ENCODE measurements at places on chromosomes 3 and 15.
A peak's percentile ranks its signal among the peaks of the same experiment; 100 is the strongest.

DNA sequence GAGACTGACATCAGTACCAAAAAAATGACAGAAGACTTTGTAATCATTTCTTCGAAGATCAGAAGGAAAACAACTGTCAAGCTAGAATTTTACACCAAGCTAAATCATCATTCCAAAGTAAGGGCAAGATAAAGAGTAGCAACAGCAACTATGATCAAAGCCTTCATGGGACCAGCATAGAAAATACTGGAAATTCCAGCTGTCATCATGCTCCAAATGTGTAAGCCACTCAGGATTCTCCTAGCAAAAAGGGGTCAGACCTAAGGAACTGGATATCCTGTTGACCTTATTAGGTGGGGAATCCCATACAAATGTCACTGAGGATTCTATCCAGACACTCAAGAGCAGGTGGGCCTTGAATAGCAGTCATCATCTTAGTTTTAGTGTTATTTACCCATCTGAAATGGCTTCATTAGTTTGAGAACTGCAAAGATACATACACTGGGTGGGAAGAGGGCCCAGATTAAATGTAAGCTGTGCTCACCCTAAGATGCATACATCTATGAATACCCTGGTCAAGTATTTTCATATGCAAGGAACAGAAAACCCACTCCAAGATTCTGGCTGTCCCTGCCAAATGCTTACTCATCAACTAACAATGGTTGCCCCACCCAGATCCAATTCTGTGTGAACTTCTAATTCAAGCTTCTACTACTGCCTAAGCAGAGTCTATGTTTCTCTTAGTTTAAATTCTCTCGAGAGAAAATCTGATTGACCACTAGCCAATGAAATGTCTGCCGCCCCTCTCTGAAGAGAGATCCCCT, 33.5 kb downstream of the CLDN18 start:
- DNase-seq: no peak

DNA sequence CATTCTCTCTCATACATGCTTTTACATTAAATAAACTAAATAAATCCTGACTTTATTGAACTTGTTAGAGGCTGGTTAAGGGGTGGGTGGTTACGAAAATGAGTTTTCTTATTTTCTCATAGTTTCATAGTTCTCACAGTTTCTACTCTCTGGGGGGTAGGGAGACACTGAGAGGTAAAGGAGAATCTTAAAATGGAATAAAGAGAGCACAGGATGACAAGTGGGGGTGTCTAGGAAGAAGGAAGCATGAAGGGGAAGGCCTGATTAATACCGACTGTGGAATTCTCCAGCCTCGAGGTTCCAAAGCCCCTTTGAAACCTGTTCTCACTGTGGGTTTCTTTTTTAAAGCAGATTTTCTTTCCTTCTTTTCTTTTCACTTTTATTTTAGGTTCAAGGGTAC, 66.4 kb upstream of the TRA2B start:
- DNase-seq: no peak

DNA sequence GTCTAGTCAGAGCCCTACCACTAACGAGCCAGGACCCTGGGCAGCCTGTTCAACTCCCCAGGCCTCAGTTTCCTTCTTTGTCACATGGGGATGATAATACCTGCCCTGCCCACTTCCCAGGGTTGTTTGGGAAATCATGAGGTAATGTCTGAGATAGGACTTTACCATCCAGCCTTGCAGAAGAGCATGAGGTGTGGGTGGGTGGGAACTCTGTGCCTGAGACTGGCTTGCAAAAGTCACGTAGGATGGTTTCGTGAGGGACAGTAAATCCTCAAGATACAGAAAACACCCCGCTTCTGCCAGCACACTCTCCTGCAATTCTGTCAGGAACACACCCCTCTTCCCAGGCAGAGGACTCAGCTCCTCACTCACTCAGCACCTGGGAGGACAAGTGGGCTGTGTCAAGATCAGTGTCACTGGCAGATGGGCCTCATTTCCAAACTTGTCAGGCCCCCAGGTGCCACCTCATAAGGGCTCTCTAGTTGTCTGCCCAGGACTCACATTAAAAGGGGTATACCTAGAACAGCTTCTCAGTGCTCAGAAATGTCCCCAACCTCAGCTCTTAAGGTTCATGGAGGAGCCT, 58.4 kb downstream of the DAPK2 start:
- DNase-seq: peak; percentile 34

DNA sequence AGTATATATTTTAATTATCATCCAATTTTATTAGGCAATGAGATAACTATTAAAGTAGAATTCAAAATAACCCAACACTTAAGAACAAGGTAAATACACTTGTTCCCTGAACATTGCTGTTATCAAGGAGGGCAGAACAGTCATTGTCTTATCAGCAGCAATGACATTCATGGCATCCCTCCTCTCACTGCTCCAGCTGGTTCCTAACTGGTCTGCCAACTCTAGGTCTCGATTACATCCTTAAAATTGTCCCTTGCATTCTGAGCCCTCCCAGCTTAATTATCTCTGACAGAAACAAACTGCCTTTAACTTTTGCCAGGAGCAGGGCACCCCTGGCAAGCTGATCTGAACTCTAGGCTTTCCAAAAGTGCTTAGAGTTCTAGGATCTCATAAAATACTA, 14.0 kb upstream of the DYNC1LI1 start:
- no peak for DNase-seq

DNA sequence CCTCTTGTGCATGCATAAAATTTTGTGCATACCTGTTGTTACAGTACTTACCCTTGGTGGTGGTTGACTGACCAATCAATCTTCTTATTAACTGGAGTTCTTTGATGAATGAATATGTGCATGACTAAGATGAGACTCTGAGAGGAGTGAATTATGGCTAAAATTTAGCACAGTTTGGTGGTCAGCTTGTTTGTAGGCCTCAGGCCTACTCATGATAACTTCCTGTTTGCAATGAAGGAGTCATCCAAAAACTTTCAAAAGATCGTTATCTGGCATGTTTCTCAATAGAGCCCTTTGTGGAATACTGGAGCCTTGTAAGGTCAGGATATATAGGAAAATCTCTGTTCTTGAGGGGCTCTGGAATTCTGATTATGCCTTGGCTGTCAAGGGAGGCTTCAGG, 66.5 kb downstream of the LEKR1 start:
- DNase-seq: no peak

DNA sequence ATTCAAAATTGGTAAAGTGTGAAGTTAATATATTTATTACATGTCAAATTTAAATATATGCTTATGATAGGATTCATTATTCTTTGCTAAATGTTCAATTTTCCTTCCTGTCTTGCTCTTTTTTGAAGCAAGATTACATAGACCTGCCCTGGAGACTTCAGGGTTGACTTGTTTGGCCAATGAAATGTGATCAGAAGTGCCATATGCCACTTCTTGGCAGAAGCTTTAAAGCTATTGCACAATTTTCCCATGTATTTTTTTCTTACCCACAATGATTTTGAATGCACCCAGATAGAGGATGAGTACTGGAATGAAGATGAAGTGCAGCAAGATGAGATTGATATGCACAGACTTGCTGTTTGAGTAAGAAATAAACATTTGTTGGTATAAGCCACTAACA, 406.3 kb upstream of the BCHE start:
- DNase-seq: no peak

- DNase-seq: no peak
These were observed 55.9 kb downstream of the BHLHE40 start for GRCh38 chr3:5035113-5035512.

- no peak for DNase-seq
These were observed 300.6 kb upstream of the KCNH8 start for GRCh38 chr3:18847583-18848197.

- DNase-seq: no peak
These were observed 92.1 kb upstream of the CHD2 start for GRCh38 chr15:92807971-92808571.

- DNase-seq: no peak
These were observed 68.0 kb upstream of the CMTM7 start for GRCh38 chr3:32323604-32324003.
